ENCODE measurements at places on chromosomes 2 and 18.

DNA sequence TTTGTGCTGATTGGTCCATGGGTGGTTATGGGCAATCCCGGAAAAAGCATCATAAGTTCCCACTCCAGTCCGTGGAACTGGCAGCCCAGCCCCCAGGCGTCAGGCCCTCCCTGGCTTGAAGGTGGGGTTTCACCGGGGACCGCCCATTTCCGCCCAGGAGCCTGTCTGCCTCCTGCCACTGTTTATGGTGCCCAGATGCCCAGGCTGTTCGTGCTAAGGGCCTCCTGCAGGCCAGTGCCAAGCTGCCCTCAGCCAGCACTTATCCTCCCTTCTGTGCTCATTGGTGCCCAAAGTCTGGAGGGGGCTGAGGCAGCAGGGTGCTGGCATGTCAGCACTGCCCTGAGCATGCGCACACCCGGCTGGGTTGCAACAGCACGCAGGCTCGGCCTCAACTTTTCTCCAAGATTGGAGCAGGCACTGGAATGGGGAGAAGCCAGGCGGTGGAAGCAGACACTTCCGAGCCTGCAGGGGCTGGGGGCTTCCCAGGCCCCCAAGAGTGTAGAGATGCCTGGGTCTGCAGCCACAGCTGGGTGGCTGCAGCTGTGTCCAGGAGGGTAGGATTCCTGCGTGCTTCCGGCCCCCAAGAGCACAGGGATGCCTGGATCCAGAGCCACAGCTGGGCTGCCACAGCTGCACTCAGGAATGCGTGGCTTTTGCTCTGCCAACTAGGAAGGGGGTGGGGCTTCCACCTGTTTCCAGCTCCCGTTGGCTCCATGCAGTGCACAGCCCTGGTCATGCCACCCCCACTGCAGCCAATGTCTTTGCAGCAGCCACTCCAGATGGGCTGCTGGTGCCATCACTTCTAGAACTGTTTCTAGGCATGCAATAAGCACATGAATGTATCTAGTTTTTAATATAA lies 74.0 kb downstream of the AGPS start:
- no peaks in the 10 kb centered on the region for H3K4me1 ChIP-seq
- DNase-seq: no peak
- H3K27ac ChIP-seq: no peak overlapping the region
- H3K36me3 ChIP-seq: peaks cover 62% of the 10 kb centered on the region

DNA sequence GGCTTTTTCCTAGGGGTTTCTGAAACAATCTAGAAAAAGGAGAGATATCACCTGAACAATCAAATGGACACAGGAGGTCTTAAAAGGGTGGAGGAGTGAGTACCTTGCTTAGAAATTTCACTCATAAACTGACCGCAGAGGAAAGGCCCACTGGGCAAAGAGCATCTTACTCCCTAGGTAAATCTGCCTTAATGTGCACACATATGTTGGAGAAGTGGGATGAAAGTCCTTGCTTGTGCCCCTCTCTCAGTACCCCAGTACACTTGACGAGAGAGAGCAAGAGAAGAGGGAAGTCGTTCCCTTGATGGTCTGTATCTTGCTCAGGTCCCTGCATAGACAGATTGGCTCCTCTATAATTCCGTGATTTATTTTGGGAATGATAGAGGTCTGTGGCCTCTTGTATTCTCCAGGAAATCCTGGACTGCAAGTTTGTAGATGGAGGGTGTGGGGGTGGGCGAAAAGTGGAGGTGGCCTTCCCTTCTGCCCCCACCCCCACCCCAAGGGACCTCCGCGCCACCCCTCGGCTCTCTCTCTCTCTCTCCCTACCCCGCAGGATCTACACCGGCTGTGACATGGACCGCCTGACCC lies 6.8 kb downstream of the TBR1 start:
- no peak for DNase-seq
- 0 out of 2 replicates have a peak, but pooled peaks cover 13% of the 10 kb centered on the region for H3K4me1 ChIP-seq
- no peaks in the 10 kb centered on the region for H3K36me3 ChIP-seq

GRCh38 chr2:121828281-121828731 lies 72.9 kb downstream of the TSN start:
- no peaks in the 10 kb centered on the region for H3K36me3 ChIP-seq
- no peak overlapping the region for H3K27ac ChIP-seq
- no peak overlapping the region for H3K4me3 ChIP-seq

DNA sequence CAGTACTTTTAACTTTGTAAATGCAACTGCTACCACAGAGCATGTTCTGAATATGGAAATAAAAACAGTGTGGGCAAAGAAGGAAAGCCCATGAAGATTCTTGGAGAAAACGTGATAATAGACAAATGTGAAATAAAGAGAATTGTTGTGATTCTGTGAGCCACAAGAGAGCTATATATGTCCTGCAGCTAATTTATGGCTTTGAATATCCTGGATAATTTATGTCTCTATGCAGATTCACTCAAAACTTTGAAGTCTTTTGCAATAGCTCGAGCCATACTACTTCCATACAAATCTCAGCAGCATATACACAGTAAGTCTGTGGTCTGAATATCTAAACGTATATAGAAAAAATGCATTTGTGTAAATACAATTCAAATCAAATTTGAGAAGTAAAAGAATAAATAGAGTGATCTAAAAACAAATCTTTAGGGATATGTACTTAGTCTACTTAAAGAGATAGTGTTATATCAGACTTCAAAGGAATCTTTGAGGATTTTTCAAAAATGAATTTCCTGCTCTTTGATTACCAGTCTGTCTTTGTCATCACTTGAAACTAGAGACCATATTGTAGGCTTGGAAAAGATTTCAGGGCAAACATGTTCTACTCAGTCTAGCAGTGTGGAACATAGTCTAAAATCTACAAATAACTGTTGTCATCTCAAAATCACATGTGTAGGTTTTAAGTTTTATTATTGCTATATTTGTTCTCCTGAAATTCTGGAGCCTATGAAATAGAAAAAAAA lies 107.1 kb downstream of the CSRNP3 start:
- no peak overlapping the region for H3K27ac ChIP-seq
- H3K36me3 ChIP-seq: no peaks in the 10 kb centered on the region
- H3K27me3 ChIP-seq: no peaks in the 10 kb centered on the region
- DNase-seq: no peak
- H3K4me1 ChIP-seq: peaks cover 14% of the 10 kb centered on the region

- DNase-seq: no peak
- H3K36me3 ChIP-seq: no peaks in the 10 kb centered on the region
- H3K4me3 ChIP-seq: no peak overlapping the region
Measured at GRCh38 chr2:98476192-98476868, 31.7 kb downstream of the INPP4A start.

DNA sequence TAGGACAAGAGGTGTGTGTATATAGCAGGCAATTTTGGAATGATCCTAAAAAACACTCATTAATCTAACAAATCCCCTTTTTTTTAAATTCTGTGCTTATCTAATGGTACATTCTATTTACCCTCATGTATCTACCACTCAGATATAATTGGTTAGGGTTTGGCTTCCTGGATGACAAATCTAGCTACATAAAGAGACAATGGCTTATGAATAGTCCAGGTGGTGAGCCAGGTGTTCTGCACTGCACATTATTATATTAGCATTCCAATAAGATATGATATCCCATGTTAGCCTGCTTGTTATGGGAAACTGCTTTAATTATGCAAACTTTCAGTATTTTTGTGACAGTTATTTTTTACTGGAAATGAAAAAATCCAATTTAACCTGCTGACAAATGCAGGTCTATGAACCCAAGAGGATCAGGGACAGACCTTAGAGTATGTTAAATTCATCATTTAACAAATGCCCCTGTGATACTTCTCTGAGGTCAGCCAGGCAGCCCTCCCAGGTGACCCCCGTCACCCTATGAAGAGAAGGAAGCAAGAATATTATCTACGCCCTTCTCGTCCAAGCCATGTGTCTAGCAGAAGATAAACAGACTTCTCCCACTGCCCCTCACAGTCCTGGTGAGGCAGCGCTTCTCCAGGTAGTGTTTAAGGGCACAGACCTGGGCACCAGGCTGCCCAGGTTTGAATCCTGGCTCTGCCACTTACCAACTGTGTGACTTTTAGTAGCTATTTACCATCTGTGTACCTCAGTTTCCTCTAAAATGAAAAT lies 83.0 kb downstream of the ADD2 start:
- H3K4me1 ChIP-seq: peaks cover 4% of the 10 kb centered on the region
- no peak overlapping the region for H3K4me3 ChIP-seq
- H3K27ac ChIP-seq: no peak overlapping the region
- H3K36me3 ChIP-seq: no peaks in the 10 kb centered on the region
- DNase-seq: no peak

All from HepG2 (cell line).